ENCODE measurements at places on chromosomes 2 and 18. TPM values are rescaled to one million over a fixed set of nuclear protein-coding genes. Genes with fewer than 3 reads are reported as not detected.
A peak's percentile ranks its signal among the peaks of the same experiment; 100 is the strongest.

DNA sequence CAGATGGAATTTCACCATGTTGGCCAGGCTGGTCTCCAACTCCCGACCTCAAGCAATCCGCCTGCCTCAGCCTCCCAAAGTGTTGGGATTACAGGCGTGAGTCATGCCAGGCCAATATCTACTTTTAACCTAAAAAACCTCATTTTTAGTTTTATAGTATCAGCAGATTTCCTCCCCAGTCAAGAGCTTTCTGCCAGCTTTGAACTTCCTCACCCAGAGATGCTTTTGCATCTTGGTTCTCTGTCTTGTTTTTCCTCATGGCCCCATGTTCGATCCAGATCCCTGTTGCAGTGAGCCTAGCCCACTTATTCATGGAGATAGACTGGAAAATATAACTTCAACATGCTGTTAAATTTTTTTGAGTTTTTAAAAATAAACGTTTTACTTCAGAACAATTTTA is 33.1 kb upstream of the CFAP36 start:
- DNase-seq, result no peak

GRCh38 chr2:48851161-48851560 is 95.6 kb upstream of the LHCGR start:
- no peak for DNase-seq

- peak; percentile 94 for DNase-seq
Measured at GRCh38 chr2:28391564-28392296, 928 bp upstream of the FOSL2 start.

DNA sequence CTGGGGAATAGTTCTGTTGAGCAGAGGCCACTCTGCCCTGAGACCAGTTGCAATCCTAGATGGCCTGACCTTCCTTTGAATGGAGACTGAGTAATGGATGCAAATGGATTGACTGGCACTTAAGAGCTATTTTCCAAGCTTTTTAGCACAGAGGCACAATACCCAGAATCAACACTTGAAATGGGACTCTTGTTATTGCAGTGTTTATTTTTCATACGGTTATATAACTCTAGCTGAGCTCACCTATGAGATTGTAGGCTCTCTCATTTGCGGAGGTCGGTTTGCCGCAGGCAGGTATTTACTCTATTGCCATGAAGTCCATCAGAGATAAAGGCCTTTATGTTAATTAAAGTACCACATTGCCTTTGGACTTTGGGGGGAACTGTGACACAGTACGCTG is 422.3 kb upstream of the CELF4 start:
- DNase-seq, result no peak

RESP18 gene
- not detected for total RNA-seq
